ENCODE measurements at places on chromosomes 11 and 22.

- no peak for DNase-seq
These were observed 10.5 kb upstream of the CHRM1 start for GRCh38 chr11:62931499-62932278.

- DNase-seq: no peak
These were observed at the start of gene POU2AF1 for GRCh38 chr11:111378861-111379601. TSS of gene POU2AF1 (minus strand) at chr11:111379275. CDS start at chr11:111379177, 98 bp downstream.

DNA sequence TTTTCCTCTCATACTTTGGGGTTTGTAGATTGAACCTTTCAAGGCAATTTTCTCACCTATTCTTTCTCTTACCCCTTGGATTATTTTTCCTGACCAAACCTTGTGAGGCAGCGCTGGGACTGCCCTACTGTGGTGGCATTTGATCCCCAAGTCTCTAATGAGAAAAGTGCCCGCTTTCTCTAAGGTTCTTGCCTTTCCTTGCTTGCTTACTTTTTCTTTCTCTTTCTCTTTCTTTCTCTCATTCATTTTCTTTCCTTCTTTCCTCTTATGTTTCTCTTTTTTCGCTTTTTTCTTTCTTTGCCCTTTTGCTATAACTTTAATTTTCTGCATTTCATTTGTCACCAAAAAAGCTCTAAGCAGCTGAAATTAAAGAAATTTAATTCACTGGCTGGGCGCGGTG lies 40.7 kb upstream of the ADSL start:
- no peak for DNase-seq

GRCh38 chr11:46896719-46897406 lies 21.5 kb downstream of the LRP4 start:
- no peak for DNase-seq

DNA sequence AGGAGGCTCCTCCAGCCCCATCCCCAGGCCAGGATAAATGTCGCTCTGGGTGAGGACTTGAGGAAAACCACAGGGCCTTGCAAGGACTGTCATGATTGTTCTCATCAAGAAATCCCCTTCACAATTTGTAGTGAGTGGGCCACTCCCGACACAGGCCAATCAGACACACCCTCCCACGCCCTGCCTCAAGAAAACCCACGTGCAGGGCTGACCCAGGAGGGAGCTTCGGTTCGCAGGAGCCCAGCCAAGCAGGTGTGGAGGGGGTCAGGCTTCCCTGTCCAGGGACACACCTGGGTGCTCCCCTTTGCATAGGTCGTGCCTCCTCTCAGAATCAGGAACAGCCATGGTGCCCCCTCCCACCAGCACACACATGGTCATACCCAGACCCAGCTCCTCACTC lies 43.2 kb downstream of the SHANK2 start:
- DNase-seq: peak; percentile 62

- DNase-seq: no peak
These were observed 37.0 kb upstream of the HEPHL1 start for GRCh38 chr11:93984196-93984567.

GRCh38 chr11:75481223-75481921 lies 44.4 kb downstream of the GDPD5 start:
- no peak for DNase-seq

GRCh38 chr11:72627594-72628281 lies 46.5 kb downstream of the PDE2A start:
- peak; percentile 69 for DNase-seq

DNA sequence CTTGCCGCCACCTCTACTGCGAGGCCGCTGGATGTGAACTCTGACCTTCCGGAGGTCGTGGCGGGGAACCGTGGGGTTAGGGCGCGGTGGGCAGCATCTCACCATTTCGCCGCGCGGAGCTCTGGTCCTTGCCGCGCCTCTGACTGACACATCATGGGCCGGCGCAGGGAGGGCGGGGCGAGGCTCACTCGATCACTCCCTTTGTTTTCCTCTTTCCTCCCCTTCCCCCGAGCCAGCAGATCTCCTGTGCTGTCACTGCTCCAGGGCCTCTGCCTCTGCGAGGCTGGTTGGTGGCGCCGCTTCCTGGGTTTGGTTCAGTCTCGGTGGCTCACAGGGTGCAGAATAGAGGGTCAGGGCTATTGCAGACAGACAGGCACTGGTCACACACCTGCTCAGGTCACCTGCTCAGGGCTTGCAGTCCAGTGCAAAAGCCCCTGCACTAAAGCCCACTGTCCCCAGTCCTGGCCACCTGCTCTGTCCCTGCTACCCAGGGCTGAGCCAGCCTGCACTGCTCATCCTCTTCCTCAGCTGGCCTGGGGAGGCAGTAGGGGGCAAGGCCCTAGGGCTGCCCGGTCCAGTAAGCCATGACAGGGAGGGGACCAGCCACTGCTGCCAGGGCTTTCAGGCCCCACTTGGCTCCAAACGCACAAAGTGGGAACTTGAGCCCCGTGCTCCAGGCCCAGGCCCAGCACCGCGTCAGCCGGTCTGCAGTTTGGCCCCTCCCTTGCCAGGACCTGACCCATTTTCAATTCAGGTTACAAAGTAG lies 36.2 kb downstream of the PISD start:
- peak; percentile 96 for DNase-seq

- peak; percentile 31 for DNase-seq
These were observed 144.6 kb downstream of the NECTIN1 start for GRCh38 chr11:119584193-119585042.

DNA sequence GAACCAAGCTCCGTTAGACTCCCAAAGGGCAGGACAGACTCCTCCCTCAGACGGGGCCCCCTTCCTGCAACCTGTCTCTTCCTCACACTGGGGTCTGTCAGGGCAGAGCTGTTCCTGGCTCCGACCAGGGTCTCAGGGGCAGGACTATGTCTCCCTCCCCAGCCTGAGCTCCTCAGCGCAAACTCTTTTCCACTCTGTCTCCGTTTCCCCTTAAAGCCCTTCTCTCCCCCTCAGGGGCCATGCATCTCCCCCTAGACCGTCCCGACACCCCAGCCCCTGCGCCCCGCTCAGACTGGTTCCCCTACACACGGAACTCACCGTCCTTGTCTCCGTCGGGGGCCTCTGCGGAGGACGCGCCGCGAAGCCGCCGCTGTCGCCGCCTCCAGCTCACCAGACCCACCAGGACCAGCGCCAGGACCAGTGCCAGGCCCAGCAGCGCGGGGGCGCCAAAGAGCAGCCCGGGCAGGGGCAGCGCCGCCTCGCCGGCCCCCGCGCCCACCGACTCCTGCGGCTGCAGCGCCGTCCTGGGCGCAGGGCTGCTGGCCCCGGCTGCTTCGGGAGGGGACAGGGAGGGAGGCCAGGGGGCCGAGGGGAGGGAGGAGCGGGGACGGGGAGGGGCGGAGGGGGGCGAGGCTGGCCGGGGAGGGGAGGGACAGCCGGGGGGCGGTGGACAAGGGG lies 684 bp downstream of the TNFRSF13C start:
- no peak for DNase-seq

DNA sequence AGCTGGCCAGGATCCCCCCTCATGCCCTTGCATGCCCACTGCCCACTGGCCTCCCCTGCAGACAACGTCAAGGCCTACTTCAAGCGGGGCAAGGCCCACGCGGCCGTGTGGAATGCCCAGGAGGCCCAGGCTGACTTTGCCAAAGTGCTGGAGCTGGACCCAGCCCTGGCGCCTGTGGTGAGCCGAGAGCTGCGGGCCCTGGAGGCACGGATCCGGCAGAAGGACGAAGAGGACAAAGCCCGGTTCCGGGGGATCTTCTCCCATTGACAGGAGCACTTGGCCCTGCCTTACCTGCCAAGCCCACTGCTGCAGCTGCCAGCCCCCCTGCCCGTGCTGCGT lies 7.9 kb downstream of the AIP start:
- DNase-seq: no peak

DNA sequence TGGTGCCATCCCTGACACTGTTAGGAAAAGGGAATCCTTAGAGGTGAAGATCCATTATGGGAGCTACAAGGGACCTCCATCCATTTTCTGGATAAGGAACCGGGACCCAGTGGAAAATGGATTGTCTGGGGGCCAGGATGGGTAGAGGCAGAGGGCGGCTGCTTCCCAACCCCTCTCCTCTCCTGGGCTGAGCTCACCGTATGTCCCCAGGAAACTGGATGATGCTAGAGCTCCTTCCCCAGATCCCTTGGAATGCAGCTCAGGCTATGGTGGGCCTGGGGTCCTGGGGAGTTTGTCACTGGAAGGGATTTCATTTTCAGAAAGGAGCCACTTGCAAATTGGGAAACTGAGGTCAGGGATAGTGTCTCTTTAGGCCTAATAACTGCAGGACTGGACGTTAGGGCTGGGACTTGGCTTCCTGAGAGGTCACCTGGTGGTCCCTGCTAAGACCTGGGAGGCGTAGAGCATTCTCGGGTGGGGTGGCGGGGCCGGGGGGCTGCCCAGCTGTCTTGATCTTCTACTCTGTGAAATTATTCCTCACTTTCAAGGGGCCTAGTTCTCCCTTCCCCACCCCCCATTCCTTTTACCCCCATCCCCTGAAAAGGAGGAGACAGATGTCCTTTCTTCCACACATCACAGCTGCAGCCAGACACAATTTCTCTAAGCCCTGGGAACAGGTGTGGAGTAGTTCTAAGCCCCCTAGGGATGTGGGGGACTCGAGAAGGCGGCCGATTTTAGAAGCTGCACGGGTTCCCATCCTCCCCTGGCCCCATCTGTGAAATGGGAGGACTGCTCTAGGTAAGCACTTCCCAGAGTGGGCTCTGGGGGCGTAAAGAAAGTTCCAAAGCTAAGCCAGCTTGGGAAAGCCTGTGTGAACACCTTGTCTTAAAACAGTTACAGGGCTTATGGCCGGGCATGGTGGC lies 99.8 kb downstream of the PKNOX2 start:
- no peak for DNase-seq

- DNase-seq: no peak
These were observed 311.3 kb downstream of the LUZP2 start for GRCh38 chr11:24808173-24808572.

All from posterior cingulate gyrus (tissue), 11 donors.